ENCODE measurements at places on chromosomes 3 and 15.

- DNase-seq: no peak
Measured at GRCh38 chr3:186525369-186526255, 18.6 kb downstream of the CRYGS start.

- no peak for DNase-seq
Measured at GRCh38 chr3:82294609-82295008, 533.2 kb upstream of the GBE1 start.

DNA sequence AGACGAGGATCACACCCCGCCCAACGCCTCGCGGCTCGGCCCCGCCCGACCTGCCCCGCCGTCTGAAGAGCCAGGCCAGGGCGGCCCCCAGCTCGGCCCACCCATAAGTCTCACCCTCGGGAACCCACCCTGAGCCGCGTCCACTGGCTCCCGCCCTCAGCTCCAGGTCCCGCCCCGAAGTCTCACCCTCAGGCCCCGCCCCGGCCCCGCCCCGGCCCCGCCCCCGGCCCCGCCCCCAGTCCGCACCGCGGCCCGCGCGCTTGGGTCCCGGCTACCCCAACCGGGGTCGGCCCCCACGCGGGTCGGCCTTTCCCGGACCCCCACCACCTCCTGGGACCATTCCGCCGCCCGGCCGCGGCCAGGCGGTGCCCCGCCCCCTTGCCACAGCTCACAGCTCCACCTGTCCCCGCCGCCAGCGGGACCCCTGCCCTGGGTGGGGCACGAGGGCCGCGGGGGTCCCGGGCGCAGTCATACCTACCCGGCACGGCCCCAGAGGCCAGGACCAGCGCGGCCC lies 489 bp downstream of the CSPG5 start:
- peak; percentile 36 for DNase-seq

DNA sequence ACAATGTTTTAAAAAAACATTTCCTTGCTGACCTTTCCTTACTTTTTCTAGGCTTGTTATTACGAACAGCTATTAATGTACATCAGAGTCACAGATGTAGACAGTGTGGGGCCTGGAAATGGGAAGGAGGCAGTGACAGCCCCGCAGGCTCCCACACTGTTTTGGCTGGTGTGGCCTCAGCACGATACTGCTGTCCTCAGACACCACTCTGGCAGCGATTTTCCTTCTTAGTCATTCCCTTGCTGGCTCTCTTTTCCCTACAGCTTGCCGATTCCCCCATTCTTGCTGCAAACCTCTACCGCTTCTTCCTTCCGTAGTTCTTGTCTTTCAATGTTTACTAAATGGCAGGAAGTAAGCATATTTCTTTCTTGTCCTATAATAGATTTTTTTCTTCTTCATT lies 113.1 kb downstream of the ABI3BP start:
- no peak for DNase-seq

- DNase-seq: no peak
Measured at GRCh38 chr3:180528843-180529242, 73.1 kb upstream of the TTC14 start.

DNA sequence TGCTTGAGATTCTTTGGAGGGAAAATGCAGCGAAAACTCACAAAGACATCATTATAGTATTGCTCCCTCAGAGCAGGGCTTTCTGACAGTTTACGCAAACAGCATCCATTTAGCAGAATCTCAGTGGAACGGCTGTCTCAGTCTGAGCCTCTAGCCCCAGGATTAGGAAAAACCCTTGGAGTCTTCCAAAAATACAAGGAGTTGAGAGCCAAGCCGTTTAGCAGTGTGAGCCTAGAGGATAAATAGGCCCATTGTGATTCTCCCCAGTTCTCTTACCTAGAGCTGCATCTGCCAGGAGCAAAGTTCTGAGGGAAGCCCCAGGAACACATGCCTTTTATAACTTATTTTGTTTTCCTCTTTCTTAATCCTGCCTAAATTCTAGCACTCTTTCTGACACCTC lies 359.6 kb downstream of the NTRK3 start:
- DNase-seq: no peak

GRCh38 chr15:33467816-33468163 lies 157.0 kb downstream of the RYR3 start:
- no peak for DNase-seq

GRCh38 chr3:64224826-64225610 lies at the start of gene PRICKLE2:
Gene PRICKLE2, minus strand, starts transcription at chr3:64225466. Its CDS starts 26,539 bp downstream, at chr3:64198927.
- no peak for DNase-seq

DNA sequence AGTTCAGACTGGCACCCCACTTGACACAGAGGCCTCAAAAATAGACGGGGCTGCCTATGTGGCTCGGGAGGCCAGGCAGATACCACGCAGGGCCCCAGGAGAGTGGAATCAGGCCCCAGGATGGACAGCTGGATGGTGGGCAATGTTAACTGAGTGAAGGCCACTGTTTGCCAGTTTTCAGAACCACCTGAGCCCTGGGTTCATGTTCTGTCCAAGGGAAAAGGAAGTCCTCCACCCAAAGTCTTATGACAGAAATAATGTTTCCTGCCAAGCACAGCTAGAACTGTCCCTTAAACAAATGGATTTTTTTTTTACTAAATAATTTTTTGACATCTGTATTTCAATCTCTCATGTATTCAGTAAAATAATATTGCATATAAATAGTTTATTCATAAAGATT lies 228.4 kb downstream of the KLF13 start:
- DNase-seq: no peak

DNA sequence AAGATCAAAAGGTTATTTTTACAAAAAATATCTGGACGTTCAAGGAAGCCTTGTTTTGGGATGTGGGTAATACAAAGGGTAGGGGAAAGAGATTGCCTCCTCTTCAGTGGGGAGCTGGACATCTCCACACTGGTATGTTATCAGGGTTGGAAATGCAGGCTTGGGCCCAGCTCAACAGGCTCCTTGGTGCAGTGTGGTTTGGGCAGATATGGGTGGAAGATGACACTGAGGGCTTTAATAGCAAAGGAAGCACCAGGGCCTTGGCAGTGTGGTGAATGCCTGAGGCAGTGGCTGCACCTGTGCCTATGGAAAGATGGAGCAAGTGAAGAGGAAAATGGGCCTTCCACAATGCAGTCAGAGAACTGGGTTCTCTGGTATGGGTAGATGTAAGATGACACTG lies 11.2 kb upstream of the MED12L start:
- no peak for DNase-seq

- DNase-seq: no peak
Measured at GRCh38 chr3:127791221-127791913, 30.9 kb downstream of the MGLL start.

GRCh38 chr3:33075995-33076394 lies 21.0 kb downstream of the GLB1 start:
- DNase-seq: no peak

GRCh38 chr3:73225991-73226390 lies 164.5 kb downstream of the EBLN2 start:
- no peak for DNase-seq

DNA sequence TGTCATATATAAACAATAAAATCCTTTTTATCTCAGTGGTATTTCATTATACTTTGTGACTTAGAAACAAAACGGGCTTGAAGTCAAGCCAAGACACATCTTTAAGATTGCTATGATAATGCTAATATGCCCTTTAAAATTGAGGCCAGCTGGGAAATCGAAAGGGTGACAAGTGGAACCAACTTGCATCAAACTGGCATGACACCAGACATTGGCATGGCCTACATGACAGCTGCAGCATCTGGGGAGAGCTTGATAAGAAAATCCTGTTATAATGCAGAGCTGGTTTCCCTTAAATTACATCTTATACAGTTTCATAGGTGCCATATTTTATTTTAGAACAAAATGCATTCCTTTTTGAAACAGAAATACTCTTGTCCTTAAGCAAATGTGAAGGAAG lies 325.2 kb downstream of the ZBBX start:
- no peak for DNase-seq

DNA sequence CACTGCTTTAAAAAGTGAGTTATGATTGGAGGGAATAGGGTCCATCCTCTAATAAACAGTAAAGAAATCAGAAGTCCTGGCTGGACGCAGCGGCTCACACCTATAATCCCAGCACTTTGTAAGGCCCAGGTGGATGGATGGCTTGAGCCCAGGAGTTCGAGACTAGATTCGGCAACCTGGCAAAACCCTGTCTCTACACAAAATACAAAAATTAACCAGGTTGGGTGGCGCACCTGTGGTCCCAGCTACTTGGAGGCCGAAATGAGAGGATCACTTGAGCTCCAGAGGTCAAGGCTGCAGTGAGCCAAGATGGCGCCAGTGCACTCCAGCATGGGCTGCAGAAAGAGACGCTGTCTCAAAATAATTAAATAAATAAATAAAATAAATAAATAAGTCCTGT lies 171.2 kb downstream of the POTEB3 start:
- no peak for DNase-seq

- DNase-seq: no peak
Measured at GRCh38 chr3:197335428-197336132, 37.2 kb upstream of the DLG1 start.

GRCh38 chr3:59128685-59129084 lies 78.9 kb upstream of the CFAP20DC start:
- no peak for DNase-seq

DNA sequence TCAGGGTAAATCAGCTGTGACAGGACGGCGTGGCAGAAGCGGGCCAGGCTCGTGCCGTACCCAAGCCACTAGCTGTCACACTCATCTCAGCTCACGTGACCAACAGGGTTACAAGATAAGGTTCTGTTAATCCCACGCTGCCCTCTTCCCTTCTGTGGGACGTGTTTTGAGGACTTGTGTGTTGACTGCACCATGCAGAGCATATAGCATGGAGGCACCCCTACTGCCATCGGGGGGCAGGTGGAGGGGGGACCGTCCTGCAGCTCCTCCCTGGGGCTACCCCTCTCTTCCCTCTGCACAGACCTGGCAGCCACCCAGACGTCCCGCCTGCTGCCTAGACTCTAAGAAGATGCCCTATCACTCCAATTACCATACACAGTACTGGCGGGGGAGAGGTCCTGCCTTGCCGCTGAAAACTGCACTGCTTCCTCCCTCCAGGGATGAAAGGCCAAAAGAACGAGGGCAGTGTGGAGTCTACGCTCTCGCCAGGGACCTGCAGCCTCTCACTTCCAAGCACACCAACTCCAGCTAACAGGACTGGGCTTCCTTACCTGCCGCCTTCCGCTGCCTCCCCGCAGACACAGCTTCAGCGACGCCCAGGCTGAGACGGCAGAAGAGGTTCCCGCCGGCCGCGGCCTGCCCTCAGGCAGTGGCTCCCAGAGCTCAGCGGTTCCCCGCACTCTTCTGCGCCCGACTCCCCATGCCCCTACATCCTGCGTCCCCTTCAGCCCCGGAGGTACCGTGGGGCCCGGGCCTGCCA lies at the start of gene TNK2:
Gene TNK2, minus strand, starts transcription at position 618 of the 760 bp plus-strand sequence. CDS start 19,963 bp downstream, outside the sequence.
- peak; percentile 63 for DNase-seq

DNA sequence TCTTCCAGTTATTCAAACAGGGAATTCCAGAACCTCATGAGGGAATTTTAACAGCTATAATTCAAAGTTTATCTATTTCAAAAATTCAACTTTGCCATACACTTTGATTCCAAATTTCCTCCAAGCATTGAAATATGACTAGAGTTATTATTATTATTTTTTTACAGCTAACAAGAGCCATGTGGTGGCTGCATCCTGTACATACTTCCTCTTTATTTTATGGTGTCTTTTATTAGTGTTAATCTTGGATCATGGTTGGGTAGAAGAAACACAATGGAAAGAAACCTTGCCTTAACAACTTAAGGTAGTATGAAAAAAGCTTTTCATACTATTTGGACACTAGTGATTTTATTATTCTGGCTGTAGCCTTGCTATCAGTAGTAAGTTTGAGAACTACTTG lies 52.7 kb downstream of the TFG start:
- no peak for DNase-seq

DNA sequence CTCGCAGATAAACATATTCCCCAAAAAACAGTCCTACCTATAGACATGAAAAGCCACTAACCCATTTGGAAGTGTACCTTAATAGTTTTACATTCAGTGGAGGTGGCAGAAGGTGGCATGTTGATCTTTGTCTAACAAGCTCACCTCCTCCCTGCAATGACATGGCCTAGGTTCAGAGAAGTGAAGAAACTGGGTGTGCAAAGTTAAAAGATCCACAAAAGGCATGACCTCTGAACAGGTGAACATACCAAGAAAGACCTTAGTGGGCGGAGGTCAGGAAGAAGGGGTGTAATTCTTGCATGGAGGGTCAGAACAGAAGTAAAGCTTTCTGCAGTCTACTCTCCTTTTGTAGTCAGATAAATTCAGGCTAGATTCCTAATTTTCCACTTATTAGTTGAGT lies 822 bp downstream of the MRPL3 start:
- no peak for DNase-seq

Data from activated CD4-positive, CD25-positive, alpha-beta regulatory T cell treated with anti-CD3 and anti-CD28 coated beads, Interleukin-2, amount 50 U/mL, for 72 hours (primary cell).